ENCODE measurements at places on chromosomes 12 and 14.

- no peak for DNase-seq
Observed at GRCh38 chr12:80400571-80400991, 43.5 kb upstream of the PTPRQ start.

DNA sequence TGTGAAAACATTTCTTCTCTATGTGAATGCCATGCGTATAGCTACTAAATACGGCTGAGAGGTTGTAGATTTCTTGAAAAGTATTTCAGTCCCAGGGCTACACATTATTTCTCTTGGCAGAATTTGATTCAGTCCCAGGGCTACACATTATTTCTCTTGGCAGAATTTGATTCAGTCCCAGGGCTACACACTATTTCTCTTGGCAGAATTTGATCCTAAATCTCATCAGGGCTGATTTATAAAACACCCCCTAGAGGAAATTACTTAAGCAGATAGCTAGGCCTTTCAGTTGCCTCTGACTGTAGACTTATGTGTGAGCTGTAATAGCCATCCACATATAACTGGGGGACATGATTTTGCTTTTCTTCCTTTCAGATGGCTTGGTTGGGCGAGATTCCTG lies 50.4 kb downstream of the AK7 start:
- DNase-seq = no peak

GRCh38 chr12:34398706-34399630 lies 376.7 kb downstream of the ALG10 start:
- no peak for DNase-seq

GRCh38 chr14:33738029-33738428 lies 212.8 kb downstream of the EGLN3 start:
- DNase-seq = no peak

- DNase-seq = no peak
Observed at GRCh38 chr14:38248321-38249028, 7.4 kb downstream of the CLEC14A start.

DNA sequence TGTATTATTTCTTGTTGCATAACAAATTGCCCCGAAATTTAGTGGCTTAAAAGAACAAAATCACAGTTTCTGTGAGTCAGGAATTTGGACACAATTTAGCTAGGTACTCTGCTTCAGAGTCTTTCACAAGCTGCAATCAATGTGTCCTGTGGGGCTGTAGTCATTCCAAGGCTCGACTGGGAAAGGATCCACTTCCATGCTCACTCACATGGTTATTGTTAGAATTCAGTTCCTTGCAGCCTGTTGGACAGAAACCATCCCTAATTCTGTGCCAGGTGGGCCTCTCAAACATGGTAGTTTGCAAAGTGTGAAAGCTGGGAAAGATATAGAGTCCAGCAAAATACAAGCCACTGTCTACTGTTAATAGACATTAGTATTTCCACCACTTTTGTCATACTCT lies 59.7 kb upstream of the ARID2 start:
- DNase-seq = no peak

DNA sequence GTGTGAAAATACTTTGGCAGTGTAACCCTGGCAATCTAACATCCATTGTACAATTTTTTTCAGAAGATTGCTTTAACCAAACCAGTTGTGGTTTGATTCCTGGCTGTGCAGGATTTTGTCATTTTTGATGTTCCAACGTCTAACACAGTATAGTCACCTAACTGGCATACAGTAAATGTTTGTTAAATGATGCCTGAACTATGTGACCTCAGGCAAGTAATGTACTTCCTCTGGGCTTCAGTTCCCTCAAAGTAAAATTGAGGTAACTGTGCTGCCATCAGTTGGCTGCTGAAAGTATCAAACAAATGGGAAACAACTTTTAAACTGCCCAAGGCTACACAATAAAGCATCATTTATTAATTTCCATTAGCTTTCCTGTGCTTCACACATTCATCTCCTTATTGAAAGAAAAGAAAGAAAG lies 4.3 kb downstream of the TM7SF3 start:
- no peak for DNase-seq

GRCh38 chr12:89920866-89921265 lies 212.2 kb upstream of the ATP2B1 start:
- DNase-seq = no peak

GRCh38 chr12:132835076-132836025 lies 6.7 kb upstream of the GOLGA3 start:
- DNase-seq = no peak

DNA sequence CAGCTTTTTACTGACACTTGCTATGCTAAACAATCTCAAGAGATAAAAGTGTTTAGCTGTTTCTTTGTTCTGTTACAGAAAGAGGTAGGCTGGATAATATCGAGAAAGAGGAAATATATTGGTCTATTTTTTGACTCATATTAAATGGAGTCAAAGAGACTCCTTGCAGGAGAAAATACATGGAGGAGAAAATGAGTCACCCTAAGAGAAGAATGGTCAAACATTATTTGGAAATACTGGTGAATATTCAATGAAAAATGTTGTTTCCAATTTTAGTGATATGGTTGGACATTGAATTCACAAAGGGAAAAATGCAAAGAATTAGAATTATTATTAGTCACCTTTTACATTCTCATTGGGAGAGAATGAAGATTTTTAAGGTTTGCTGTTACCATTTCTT lies 3.2 kb downstream of the KCNJ8 start:
- DNase-seq = no peak

DNA sequence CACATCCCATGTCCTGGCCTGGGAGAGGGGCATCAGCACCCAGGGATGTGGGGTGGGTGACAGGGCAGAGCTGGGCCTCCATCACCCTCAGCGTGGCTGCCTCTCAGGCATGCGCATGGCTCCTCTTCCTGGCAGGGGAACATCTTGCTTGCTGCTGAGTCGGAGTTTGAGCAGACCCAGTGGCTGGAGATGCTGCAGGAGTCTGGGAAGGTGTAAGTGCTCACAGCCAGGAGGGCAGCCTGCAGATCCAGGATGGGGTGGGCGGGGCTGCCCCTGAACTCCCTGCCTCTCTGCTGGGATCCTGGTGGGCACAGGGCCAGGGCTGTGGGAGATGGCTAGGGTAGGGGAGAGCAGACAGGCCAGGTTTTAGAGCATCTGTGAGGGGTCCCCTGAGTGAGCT lies 16.2 kb downstream of the PLEKHD1 start:
- DNase-seq = no peak

DNA sequence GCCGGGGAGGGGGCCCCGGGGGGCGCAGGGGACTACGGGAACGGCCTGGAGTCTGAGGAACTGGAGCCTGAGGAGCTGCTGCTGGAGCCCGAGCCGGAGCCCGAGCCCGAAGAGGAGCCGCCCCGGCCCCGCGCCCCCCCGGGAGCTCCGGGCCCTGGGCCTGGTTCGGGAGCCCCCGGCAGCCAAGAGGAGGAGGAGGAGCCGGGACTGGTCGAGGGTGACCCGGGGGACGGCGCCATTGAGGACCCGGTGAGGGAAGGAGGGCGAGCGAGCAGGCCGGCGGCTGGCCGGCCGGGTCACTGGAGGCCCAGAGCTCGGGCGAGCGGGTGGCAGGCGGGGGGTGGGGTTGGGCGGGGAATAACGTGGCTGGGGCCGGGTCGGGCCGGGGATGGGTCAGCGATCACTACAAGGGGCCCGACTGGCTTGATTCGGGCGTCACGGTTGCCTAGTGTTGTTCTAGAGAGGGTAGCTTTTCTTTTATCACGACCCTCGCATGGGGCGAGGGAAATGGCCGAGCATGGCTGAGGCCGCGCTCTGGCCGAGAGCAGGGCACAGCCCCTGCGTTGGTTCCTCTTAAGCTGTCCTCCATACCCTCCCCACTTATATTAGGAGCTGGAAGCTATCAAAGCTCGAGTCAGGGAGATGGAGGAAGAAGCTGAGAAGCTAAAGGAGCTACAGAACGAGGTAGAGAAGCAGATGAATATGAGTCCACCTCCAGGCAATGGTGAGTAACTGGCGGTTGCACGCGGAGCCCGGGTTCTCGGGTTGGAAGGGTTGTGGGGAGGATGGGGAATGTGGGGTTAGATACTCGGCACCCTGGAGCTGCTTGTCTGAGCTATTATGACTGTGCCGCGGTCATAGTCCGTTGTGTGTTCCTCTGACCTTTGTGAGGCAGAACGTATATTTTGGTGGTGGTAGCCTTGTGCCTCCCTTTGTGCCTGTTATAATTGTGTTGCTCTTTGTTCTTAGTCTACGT lies 603 bp downstream of the PABPN1 start:
- DNase-seq = peak; percentile 42

DNA sequence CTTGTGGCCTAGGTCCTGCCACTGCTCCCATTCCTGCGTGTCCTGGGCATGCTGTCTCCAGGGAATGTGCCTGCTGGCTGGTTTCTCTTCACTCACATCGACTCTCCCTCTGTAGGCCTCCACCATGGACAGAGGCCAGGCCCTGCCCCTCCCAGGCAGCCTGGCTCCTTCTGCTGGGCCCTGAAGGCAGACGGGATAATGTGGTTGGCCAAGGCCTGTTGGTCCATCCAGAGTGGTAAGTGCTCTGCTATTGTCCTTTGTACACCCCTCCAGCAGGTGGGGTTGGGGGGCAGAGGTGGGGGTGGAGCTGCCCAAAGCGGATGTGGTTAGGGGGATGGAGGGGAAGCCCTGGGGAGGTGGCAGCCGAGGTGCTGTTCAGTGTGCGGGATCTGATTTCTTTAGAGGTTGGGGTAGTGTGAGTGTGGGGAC lies 9.5 kb upstream of the NR4A1 start:
- no peak for DNase-seq

DNA sequence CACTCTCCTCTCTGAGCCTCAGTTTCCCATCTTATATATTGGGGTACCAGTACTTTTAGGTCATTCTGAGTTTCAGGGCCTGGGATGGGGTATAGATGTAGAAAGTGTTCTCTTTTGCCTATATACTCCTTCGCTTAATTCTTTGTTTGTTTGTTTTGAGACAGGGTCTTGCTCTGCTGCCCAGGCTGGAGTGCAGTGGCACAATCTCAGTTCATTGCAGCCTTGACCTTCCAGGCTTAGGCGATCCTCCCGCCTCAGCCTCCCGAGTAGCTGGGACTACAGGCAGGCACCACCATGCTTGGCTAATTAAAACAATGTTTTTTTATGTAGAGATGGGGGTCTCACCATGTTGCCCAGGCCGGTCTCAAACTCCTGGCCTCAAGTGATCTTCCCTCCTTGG lies 152.1 kb downstream of the AACS start:
- DNase-seq = no peak

DNA sequence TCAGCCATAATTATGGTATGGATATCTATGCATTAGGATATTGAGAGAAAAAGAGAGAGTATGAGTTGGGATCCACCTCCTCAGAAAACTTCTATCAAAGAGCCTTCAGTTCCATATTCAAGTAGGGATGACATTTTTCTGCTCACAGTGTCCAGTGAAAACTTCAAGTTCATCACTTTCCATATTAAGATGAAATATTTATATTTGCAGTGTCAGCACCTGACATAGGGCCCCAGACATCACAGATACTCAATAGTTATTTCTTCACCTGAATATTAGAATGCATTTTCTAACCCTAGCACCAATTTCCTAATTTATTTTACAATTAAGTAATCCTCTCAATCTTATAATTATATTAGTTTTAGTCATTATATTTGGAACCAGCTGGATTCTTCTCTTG lies 318.0 kb upstream of the MGAT4C start:
- DNase-seq = no peak

DNA sequence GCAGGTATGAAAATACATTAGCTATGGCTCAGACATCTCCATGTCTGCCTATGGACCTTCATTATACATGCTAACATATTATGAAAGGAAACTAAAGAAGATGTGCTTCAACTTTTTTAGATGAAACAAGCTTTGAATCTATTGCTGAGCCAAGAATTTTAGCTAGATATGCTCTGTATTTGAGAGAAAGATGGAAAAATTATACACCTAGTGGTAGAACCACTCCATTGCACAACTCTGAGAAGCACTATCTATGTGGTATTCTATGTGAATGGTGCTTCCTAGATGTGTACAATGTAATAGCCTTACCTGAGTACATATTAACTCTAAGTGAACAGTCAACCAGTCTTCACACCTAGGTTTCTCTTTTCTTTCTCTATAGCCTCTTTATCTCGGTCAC lies 17.3 kb downstream of the EPYC start:
- no peak for DNase-seq

DNA sequence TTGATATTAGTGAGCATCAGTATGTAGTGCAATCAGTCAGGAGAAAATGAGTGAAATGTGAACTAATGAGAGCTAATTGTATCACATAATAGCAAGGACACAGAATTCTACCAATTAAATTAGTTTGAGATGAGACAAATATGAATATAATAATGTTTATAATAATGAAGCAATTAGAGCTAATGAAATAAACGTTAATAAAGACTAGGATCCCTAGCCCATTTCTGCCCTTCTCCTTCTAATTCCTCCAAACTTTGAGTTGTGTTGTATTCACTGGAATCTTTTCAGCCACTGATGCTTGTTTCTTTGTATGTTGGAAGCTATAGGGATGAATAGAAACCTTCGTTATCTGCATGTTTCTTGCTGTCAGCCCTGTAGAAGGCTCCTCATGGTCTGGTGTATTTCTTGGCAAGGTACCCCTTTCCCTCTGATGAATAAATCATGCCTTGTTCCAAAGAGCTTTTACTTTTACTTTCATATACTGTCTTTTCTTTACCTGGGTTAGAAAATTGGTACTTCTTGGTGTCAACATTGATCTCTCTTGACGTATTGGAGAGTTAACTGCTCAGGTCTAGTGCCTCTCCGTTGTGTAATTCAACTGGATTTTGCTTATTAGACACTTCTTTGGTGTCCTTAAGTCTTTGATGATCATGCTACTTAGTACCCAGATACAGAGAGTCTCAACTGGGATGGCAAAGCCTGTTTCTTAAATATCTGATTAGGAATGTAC lies 154.8 kb downstream of the PTCSC3 start:
- no peak for DNase-seq

DNA sequence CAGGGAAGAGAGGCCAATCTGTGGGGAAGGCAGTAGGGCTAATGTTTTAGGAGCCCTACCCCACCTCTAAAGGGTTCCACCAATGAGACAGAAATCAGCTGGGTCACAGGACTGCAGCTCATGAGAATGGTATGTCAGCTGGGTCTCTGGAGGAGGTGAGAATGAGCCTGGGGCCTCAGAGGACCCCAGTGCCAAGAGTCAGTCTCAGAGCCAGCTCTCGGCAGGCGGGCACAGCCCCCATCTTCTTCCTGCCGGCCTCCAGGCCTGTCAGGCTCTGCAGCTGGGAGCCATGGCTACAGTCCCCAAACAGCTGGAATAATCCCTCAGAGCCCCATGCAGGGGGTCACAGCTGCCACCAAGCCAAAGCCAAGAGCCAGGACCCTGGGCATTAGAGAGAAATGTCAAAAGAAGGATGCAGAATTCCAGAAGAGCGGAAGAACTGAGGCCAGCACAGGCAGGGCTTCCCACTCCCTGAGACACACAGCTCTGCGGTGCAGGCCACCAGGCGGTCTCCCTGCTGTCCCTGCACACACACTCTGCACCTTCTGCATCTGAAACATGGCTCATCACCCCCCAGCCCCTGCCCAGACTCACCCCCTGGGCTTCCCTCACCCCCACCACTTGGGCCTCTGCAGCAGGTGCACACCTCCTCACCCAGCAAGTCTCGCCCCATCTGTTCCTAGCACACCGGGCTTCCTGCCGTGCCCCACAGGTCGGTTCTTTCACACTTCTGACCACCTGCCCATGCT lies 26.0 kb downstream of the ITPK1 start:
- DNase-seq = no peak

DNA sequence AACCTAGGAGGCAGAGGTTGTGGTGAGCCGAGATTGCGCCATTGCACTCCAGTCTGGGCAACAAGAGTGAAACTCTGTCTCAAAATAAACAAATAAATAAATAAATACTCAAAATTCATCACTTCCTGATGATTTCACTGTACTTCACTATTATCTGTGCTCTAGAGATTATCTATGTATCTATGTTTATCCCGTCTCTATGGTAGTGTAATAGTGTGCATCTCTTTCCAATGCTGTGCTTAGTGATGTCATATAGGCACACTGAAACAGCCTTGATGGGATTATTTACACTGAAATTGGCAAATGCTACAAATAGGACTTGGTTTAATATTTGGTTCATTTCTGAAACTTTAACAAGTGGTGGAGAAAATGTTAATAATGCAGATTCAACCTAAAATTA lies 6.5 kb downstream of the CAPS2 start:
- DNase-seq = no peak

Data from GM12892 (cell line).